Caco-2 (cell line): ENCODE measurements at places on chromosomes 12 and 14.

DNA sequence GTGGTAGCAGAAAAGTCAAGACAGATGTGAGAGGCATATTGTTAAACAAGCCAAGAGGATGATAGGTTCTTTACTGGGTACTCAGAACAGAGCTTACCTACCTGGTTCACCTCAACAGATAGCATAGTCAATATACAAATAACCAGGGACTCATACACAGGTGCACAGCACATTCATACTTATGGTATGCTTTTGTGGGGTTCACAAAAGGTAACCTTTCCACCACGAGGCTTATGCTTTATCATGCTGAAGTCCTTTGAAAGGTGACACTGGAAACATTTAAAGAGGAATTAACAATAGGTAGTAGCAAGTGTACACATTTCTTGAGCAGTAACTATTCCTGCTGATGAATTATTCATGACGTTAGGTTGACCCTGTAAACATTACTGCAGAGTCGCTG lies 42.2 kb upstream of the MBIP start:
- DNase-seq: no peak

- DNase-seq: no peak
Observed at GRCh38 chr14:62117751-62118105, 355.5 kb downstream of the SNAPC1 start.

DNA sequence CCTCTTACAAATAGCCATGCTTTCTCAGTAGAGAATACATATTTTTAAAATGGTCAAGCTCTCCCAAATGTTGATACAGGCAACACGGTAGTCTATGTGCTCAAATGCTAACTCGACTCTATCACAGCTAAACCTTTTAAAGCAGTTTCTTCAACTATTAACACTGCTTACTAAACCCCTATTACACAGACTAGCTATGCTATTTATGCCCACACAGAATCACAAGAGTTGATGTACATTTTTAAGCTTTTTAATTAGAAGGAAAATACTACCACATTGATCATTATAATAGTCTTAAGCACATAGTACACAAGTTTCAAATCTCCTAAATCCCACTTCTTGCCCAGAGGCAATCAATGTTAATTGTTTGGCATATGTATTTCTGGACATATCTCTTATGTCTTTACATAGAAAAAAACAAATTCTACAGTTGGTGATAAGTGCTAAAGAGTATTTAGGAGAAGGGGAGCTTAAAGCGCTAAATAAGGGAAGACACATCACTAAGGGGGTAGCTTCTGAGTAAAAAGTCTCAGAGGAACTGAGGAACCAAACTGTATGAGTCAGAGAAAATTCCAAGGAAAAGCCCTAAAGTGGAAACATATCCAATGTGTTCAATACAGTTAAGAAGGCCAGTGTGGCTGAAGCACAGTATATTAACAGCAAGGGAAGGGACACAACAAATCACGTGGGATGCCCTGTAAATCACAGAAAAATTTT lies 13.7 kb downstream of the HNRNPC start:
- no peak for DNase-seq

DNA sequence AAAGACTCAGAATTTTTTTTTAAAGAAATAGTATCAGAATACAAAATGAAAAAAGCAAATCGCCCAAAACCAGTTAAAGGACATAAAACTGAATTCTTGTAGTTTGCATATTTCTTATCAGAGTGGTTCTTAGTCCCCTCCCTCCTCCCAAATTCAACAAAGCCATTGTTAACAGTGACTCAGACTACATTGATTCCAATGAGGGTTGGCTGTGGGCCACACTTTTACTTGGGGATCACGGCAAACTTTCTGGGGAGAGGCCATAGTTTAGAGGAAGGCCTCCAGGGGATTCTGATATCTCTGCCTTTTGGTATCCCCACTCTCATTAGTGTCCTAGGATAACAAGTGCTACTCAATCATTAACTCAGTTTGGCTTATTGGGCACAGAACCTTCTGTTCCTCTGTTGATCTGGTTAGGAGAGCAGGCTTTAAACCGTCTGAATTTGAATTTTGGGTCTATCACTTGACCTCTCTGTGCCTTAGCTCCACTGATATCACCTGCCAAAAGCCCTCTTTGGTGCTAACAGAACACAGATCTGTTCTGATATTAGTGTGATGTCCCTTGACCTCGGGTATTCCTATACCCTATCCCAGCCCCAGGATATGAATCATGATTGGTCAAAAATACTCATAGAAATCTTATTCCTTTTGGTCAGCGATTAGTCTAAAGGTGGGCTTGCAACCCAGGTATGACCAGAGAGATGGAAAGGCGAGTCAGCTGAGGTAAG lies 45.2 kb upstream of the APPL2 start:
- DNase-seq: no peak

DNA sequence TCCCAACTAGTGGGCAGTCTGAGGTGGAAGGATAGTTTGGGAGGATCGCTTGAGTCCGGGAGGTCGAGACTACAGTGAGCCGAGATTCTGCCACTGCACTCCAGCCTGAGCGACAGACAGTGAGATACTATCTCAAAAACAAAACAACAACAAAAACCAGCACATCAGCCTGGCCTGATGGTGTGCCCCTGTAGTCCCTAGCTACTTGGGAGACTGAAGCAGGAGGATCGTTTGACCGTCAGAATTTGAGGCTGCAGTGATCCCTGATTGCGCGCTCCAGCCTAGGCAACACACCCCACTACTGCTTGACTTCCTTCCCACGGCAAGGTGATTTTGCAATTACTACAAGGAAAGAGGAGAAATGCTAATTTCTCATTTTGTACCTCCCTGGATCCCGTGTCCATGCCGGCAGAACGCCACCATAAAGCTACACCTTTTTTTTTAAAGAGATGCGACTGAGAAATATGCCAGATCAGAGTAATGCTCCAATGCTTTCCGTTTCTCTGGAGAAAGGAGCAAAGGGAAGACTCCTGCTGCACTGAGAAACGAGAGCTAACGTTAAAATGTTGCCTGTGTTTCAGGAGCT lies 672 bp upstream of the SCFD1 start:
- DNase-seq: peak; percentile 20

DNA sequence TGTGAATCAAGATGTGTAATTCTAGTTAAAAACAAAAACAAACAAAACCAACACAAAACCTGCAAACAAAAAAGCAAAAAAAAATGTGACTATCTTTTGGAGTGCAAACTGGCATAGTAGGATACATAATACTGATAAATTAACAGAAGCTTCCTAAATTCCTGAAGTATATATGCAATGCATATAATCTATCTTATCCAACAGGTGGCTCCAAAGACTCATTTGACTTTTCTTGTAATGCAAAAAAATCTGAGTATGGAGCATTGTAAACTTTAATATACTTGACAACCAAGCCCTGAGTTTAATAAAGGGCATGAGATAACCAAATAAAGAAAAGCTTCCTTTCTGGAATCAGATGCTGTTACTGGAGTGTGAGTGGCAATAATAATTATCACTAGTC lies 1003.6 kb downstream of the FSCB start:
- DNase-seq: no peak

DNA sequence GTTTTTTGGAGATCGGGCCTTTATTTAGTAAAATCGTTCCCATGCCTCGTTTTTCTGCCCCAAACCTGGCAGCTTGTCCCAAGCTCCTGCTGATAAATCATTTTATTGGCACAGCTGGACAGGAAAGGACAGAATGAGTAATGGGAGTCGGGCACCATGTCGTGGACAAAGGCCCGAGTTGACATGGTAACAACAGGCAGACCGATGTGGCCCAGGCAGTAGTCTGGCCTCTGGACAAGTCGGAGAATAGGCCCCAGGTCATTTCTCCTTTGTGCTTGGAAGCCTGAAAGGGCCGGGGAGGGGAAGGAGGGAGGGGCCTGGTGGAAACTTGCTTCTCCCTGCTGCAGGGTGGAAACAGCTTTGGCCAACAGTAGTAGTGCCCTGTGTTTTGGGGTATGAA lies 234.9 kb downstream of the SUDS3 start:
- DNase-seq: no peak
